ENCODE measurements at places on chromosomes 13 and 19. TPM values are rescaled to one million over a fixed set of nuclear protein-coding genes. Genes with fewer than 3 reads are reported as not detected.

DNA sequence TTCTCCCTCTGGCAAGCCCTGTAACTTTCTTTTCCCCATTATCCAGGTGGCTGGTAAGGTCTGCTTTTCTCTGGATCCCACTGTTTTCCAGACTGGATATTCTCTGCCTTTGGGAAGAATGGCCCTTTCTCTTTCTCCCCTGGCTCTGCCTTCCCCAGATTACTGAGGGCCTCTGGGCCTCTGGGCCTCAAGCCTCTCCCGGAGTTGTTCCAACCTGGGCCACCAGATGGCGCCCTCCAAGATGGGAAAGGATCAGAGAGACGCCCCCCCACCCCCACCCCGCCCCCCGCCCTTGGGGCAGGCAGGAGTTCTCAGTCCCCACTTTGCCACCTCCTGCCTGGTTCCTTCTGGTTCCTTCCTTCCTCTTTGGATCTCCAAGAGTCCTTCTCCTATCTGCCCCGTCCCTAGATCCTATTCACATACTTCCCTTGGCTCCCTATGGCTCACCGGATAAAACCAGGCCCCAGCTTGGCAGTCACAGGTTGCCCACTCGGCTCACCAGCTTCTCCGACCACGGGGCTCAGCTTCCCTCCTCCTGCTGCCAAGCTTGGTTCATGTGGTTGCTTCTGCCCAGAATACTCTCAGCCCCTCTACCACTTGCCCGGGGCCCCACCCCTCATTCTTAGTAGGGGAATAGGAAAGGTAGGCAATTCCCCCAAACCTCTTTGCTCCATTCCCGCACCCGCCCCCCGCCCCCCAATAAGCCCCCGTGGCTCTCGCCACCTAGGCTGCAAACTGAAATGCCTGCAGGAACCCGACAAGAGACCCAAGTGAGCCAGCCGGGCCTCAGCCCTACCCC lies 13.1 kb downstream of the EPS8L1 start:
- DNase-seq, result peak; percentile 84

The TUBA3C gene
- not detected for total RNA-seq

DNA sequence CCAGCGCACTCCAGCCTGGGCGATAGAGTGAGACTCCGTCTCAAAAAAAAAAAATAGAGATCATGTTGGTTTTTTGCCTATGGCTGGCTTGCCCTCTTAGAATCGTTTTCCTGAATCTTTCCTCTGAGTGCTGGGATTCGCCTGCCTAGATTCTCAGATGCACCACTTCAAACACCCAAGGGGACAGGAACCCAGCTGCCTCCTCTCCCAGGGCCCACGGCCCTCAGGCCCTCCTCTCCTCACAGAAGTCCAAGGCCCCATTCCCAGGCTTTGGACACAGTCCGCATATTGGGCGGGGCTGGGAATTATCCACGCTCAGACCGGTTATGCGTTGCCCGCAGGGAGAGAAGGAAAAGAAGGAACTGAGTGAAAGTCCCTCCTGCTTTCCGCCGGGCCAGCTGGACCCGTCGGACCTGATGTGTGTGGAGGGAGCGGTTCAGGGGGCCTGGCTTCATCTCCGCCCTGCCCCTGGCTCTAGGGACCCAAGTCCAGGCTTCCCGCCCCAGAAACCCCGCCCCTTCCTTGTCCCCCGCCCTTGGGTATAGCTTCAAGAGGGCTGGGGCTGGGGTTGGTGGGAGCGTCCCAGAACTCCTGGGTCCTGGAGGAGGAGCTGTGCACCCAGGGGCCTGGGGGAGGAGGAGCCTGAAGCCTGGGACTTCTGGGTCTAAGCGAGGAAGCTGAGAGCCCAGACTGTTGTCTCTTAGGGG lies 5.8 kb downstream of the PPFIA3 start:
- DNase-seq, result no peak

The DHX34 gene
- total RNA-seq, result 15.2 TPM

The CAPS gene
- total RNA-seq, result 80.2 TPM

DNA sequence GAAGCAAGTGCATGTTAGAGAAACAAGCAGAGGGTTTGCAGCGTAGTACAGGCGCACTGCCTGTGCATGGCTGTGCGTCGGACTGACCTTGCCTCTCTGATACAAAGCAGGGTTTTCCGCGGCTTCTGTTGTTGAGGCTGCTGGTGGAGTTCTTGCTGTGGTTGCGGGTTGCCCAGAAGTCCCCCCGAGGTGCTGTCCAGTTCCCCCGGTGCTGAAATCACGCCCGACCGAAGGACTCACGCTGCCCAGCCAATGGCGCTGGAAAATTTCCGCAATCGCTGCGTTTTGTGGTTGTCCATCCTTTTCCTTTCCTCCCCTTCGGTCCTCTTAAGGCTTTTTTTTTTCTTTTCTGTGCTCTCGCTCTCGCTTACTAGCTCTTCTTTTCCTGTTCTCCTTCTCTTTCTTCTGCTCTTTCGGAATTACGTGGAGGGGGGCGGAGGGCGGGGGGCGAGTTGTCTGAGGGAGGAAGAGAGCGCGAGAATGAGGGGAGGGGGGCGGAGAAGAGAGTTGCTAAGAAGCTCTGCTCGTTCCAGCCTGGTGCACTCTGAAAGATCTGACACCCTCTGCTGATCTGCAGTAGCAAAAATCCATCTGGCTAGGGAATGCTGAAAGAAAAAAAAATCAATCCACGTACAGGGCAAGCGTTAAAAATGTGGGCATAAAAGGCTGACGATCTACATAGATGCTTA lies at the start of gene SLITRK1:
Gene SLITRK1 (minus strand): TSS at position 558 of the 689 bp plus-strand sequence. CDS start 967 bp downstream, outside the sequence.
- DNase-seq, result peak; percentile 85

The NBEA gene
- total RNA-seq, result 16.3 TPM

DNA sequence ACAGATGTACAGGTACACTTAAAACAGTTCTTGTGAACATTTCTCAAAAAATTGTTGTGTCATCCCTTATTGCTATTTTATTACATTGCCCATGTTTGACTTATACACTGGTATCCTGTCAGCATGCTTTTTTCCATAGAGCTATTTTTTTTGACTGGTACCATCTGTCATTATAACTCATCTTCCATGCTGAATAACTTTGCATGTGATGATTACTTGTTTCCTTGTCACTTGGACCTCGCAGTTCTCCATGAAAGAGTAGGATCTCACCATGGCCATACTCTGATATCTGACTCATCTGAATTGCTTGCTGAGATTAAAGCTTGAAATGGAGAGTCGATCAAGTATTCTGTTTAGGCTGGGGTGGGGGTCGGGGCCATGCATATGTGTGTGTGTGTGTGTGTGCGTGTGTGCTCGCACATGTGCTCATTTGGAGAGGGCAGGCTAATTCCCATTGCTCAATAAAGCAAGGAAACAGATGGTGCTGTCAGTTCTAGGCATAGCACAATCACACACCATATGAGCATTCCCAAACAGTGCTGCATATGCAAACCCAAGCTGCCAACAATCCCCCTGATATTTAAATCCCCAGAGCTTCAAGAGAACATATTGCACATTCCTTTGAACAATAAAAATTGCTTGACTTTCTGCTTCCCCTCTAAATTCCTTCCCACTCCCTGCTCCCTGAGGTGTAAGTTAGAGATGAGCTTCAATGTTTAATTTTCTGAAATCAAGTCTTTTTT lies 62.9 kb downstream of the NHLRC3 start:
- DNase-seq, result no peak

The FGF22 gene
- 3.2 TPM for total RNA-seq

- DNase-seq, result peak; percentile 71
These were observed at the start of gene EDNRB for GRCh38 chr13:77918391-77919245. TSS of gene EDNRB (minus strand) at chr13:77918831. CDS start at chr13:77918573, 258 bp downstream.

The RUBCNL gene
- total RNA-seq, result 7.3 TPM
